ENCODE measurements at places on chromosomes 1 and 21. TPM values are rescaled to one million over a fixed set of nuclear protein-coding genes. Genes with fewer than 3 reads are reported as not detected.

DNA sequence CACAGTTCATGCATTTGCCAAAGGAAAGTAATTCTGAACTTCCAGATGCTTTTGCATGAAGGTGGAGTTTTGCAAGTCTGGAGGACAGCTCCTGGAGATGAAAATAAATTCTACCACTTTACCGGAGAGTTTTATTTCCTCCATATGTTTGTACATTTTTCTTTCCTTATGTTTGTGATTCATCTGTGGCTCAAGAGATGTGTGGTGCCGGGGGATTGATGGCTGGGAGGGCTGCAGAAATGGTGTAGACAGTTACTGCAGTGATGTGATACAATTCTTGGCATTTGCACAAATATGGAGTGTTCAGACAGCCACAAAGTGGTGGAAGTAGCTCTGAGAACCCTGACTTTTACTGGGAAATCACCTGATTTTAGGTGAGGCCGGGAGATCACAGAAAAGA lies 58.5 kb upstream of the ASB17 start:
- no peak overlapping the region for H3K4me3 ChIP-seq
- no peaks in the 10 kb centered on the region for H3K4me1 ChIP-seq
- no peak for DNase-seq
- H3K27ac ChIP-seq: no peak overlapping the region
- no peaks in the 10 kb centered on the region for H3K27me3 ChIP-seq

DNA sequence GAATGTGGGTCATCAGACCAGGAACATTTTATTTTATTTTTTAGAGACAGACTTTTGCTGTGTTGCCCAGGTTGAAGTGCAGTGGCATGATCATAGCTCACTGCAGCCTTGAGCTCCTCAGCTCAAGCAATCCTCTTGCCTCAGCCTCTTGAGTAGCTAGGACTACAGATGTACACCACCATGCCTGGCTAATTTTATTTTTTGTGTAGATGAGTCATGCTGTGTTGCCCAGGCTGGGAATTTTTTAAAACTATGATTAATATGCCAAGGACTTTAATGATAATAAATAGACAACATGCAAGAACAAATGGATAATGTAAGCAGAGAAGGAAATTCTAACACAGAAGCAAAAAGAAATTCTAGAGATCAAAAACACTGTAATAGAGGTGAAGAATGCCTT lies 142.4 kb downstream of the AK5 start:
- H3K27ac ChIP-seq: no peak overlapping the region
- H3K36me3 ChIP-seq: no peaks in the 10 kb centered on the region
- H3K4me1 ChIP-seq: no peaks in the 10 kb centered on the region
- no peak overlapping the region for H3K4me3 ChIP-seq
- no peaks in the 10 kb centered on the region for H3K27me3 ChIP-seq

DNA sequence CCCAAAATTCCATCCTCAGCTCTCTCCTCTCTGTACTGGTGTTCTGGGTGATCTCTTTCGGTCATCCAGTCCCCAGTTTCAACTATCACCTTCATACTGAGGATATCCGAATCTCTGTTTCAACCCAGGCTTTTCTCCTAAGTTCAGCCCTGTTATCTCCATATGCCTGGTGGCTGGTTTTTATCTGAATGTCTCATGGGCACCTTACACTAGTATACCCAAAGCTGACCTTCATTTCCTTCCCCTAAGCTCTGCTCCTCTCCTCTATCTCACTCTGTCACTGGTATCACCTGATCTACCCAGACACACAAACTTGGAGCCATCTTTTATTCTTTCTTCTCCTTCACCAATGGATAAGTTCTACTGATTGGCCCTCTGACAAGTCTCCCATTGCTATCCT lies 53.0 kb downstream of the LRRC71 start:
- no peaks in the 10 kb centered on the region for H3K27me3 ChIP-seq
- H3K27ac ChIP-seq: no peak overlapping the region
- H3K36me3 ChIP-seq: peaks cover 7% of the 10 kb centered on the region
- no peak for DNase-seq
- H3K4me3 ChIP-seq: no peak overlapping the region

DNA sequence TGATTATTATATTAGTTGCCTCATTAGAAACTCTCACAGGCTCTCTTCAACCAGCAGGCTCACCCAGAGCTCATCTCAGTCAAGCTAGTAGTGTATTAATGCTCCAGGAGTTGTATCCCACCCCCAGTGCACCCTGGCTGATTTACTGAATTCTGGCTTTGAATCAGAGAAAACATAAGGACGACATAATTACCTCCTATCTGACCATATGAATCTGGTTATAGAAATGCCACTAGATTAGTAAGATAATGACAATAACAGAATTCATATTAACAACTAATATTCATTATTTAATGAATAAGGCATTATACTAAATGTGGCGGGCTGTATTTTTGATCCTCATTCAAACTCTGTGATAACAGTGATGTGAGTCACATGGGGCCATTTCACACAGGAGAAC lies 1066.7 kb downstream of the TTLL7 start:
- no peaks in the 10 kb centered on the region for H3K4me1 ChIP-seq
- no peak overlapping the region for H3K4me3 ChIP-seq
- no peaks in the 10 kb centered on the region for H3K27me3 ChIP-seq
- no peaks in the 10 kb centered on the region for H3K36me3 ChIP-seq
- no peak overlapping the region for H3K27ac ChIP-seq

DNA sequence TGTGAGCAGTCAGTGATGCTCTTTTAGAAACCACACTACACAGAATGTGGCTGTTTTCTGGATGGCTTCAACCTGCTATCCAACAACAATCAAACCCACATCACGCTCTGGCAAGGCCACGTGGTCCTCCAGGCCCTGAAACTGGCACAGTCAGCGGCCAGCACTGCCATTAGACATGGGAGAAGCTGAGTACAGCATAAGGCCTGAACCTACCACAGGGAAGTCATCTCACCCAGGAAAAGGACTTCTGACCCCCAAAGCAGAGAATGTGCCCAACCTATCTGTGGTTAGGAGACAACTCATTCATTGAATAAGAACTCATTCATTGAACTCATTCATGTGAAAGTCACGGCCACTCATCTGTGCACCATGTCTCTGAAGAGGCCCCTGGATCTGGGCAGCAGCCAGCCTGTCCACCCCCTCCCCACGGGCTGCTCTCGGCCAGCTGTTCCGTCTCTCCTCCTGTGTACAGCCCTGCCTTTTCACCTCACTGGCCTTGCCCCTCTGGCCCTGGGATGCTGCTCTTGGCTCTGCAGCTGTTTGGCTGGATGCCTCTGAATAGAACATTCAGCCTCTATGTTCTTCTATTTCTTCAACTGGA lies 41.1 kb downstream of the C1orf198 start:
- no peaks in the 10 kb centered on the region for H3K27me3 ChIP-seq
- DNase-seq: no peak
- no peaks in the 10 kb centered on the region for H3K4me1 ChIP-seq
- H3K27ac ChIP-seq: no peak overlapping the region
- H3K4me3 ChIP-seq: no peak overlapping the region
- H3K36me3 ChIP-seq: no peaks in the 10 kb centered on the region

Gene SV2A
- total RNA-seq: 3.7 TPM

GRCh38 chr1:94644352-94644751 lies 102.8 kb upstream of the F3 start:
- H3K36me3 ChIP-seq: no peaks in the 10 kb centered on the region
- H3K4me3 ChIP-seq: no peak overlapping the region
- DNase-seq: no peak
- no peaks in the 10 kb centered on the region for H3K27me3 ChIP-seq
- no peak overlapping the region for H3K27ac ChIP-seq
- H3K4me1 ChIP-seq: no peaks in the 10 kb centered on the region

DNA sequence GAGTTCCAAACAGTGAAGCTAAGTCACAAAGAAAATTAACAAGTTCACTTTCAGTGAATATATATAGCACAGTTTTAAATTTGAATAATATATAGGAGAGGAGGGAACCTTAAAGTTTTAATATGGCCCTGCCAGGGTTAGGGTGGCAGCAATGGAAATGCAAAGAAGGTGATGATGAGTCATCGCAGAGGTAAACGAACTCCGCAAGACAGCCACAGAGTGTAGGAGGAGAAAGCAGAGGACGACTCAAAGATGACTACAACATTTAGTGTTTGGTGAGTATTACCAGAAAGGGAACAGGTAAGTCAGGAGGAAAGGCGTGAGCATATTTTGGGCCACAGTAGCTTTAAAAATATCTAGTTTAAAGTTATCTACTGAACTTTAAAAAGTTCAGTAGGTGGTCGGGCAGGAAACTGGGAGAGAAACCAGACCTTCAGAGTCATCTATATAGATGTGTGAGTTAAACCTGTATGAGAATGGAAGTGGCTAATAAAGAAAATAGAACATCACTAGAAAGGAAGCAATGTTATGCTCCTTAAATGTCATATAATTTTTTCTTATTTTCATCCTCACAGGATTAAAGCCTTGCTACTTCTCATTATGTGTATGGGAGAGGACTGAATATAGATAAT lies 75.7 kb downstream of the UCHL5 start:
- H3K27ac ChIP-seq: no peak overlapping the region
- no peak overlapping the region for H3K4me3 ChIP-seq
- no peak for DNase-seq

- peaks cover 17% of the 10 kb centered on the region for H3K4me1 ChIP-seq
- no peaks in the 10 kb centered on the region for H3K27me3 ChIP-seq
- no peak overlapping the region for H3K27ac ChIP-seq
Measured at GRCh38 chr21:29170944-29171343, 40.5 kb downstream of the MAP3K7CL start.

- H3K27me3 ChIP-seq: no peaks in the 10 kb centered on the region
- H3K36me3 ChIP-seq: no peaks in the 10 kb centered on the region
- no peak overlapping the region for H3K27ac ChIP-seq
- DNase-seq: no peak
- H3K4me3 ChIP-seq: no peak overlapping the region
Measured at GRCh38 chr21:43328958-43329691, 97.8 kb downstream of the SIK1 start.

DNA sequence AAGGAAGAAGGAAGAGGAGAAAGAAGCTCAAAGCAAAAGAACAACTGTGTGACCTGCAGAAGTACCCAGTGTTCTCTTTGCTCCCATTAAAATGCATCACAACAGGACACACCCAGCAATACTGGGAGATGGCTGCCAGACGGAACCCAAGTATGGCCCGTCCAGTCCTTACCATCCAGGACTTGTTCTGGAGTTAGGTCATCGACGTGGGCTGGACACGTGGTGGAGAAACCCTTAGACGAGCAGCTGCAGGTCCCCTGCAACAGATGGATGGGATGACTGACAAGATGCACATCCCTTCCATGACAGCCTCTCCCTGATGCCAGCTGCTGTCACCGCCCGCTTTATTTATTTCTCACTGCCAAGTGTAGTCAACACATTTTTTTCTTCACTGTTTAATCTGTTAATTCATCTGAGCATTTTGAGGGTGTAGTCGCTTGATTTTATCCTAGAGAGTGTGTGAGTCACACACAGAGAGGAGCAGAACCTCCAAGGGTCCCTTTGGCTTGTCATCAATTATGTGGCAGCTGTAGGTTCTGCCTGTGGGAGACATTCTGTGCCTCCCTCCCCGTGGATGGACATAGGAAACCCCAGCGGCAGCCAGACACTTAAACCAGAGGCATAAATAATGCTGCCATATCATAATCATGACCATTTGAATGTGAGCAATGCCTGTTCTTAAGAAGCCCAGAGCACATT lies 80.9 kb downstream of the ABCA4 start:
- DNase-seq: no peak
- H3K27ac ChIP-seq: no peak overlapping the region
- H3K4me1 ChIP-seq: peaks cover 10% of the 10 kb centered on the region

Gene PPFIA4
- total RNA-seq: 12.0 TPM

Gene IL10
- 3.0 TPM for total RNA-seq

- DNase-seq: no peak
- H3K4me1 ChIP-seq: peaks cover 18% of the 10 kb centered on the region
- H3K36me3 ChIP-seq: no peaks in the 10 kb centered on the region
- H3K27me3 ChIP-seq: peaks cover 56% of the 10 kb centered on the region
Measured at GRCh38 chr1:229409616-229410369, 24.1 kb downstream of the ACTA1 start.

GRCh38 chr1:5885471-5886139 lies 106.6 kb downstream of the NPHP4 start:
- H3K36me3 ChIP-seq: peaks cover 73% of the 10 kb centered on the region
- no peak overlapping the region for H3K4me3 ChIP-seq
- H3K4me1 ChIP-seq: peaks cover 7% of the 10 kb centered on the region
- DNase-seq: no peak
- no peaks in the 10 kb centered on the region for H3K27me3 ChIP-seq

DNA sequence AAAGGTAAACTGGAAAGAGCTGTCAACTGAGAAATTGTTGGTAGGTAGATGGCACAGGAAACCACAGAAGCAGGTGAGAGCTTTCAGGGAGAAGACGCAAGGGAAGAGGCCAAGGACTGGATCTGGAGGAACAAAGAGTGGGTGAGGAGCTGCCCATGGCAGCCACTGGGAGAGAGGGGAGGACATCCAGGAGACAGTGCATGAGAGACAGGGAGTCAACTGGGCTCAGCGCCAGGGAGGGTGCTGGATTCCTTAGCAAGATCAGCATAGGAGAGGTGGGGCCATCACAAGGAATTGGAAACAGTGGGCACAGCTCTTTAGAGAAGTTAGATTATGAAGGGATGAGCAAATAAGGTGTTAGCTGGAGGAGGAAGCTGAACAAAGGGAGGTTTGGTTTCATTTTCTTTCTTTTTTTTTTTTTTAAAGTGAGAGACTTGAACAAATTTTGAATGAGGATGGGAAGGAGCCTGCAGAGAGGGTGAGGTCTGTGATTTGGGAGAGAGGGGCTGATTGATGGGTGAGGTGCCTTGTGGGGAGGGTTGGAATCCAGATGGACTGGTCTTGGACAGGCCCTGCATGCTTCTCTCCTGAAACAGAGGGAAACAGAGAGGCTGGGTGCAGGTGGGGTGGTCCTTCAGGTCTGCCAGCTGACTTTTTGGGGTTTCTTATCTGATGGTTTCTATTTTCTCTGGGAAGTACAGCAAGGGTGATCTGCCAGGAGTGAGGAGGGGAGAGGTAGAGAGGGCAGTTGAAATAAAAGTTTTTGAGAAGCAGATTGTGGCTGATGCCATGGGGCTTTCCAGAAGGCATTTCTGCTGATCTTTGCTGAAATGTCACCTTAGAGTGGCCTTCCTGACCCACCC lies 5.4 kb downstream of the CYP4B1 start:
- no peaks in the 10 kb centered on the region for H3K4me1 ChIP-seq
- H3K4me3 ChIP-seq: no peak overlapping the region
- no peak overlapping the region for H3K27ac ChIP-seq
- H3K36me3 ChIP-seq: no peaks in the 10 kb centered on the region
- H3K27me3 ChIP-seq: no peaks in the 10 kb centered on the region
- no peak for DNase-seq

Gene MARCKSL1
- 39.5 TPM for total RNA-seq

GRCh38 chr1:56868761-56869160 lies 14.2 kb downstream of the C8A start:
- H3K36me3 ChIP-seq: no peaks in the 10 kb centered on the region
- peaks cover 16% of the 10 kb centered on the region for H3K27me3 ChIP-seq
- no peak overlapping the region for H3K27ac ChIP-seq
- no peaks in the 10 kb centered on the region for H3K4me1 ChIP-seq
- no peak overlapping the region for H3K4me3 ChIP-seq
- no peak for DNase-seq

DNA sequence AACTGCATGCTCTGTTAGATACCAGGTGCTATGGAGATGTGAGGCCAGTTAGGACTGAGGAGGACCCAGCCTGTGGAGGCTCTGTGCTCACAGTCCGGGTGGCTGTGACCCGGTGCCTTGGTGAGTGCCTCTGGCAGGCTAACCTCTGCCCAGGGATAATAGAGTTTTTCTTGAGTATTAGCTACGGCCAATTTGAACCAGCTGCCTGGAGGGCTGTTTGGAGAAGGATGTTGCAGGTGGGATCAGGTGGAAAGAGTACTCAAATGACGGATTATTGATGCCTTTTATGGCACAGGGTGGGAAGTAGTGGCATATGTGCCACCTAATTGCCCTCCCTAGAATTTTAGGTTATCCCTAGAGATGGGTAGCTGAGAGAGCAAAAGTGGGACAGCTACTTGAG lies 182.7 kb downstream of the GRIK3 start:
- H3K27me3 ChIP-seq: peaks cover 91% of the 10 kb centered on the region
- no peaks in the 10 kb centered on the region for H3K4me1 ChIP-seq
- DNase-seq: no peak
- no peaks in the 10 kb centered on the region for H3K36me3 ChIP-seq
- H3K4me3 ChIP-seq: no peak overlapping the region

Gene SYNJ1
- total RNA-seq: 17.4 TPM
